ENCODE measurements at places on chromosomes 3 and 15. TPM values are rescaled to one million over a fixed set of nuclear protein-coding genes. Genes with fewer than 3 reads are reported as not detected.
A peak's percentile ranks its signal among the peaks of the same experiment; 100 is the strongest.

- DNase-seq: no peak
Observed at GRCh38 chr3:118980832-118981231, 53.8 kb downstream of the IGSF11 start.

DNA sequence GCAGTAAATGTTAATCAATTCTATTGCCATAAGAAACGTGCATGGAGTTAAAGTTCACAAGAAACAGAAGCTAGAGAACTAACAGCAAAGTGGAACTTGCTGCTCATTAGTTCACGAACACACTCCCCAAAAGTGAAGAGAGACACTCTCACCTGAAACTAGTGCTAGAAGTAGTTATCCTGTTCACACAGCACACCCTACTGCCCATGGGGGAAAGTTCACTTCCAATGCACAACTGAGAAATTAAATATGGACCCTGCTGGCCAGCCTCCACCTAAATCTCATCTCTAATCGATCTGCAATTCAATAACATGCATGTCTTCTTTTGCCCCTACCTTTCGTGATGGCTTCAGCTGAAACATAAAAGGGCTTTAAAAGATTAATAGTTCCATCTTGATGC lies 39.4 kb upstream of the FRMD4B start:
- peak; percentile 45 for DNase-seq

Gene RFT1
- 34.7 TPM for total RNA-seq

Gene RNF168
- total RNA-seq: 38.1 TPM

- no peak for DNase-seq
Observed at GRCh38 chr15:49715211-49715610, 94.4 kb downstream of the DTWD1 start.

DNA sequence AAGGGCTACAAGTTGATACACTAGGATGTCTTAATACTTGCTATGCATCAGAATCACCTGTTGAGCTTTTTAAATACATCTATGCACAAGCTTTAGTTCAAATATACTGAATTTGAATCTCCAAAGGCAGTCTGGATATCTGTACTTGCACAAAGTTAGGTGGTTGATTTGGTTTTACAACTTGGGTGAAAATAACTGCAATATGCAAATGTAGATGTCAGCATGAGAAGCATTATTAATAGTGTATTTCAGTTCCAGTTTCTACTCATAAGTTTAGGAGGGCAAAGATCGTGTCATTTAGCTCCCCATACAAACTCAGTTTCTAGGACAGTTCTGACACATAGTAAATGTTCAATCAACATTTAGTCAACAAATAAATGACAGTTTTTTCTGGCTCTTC lies 25.6 kb downstream of the IQCB1 start:
- DNase-seq: peak; percentile 77

DNA sequence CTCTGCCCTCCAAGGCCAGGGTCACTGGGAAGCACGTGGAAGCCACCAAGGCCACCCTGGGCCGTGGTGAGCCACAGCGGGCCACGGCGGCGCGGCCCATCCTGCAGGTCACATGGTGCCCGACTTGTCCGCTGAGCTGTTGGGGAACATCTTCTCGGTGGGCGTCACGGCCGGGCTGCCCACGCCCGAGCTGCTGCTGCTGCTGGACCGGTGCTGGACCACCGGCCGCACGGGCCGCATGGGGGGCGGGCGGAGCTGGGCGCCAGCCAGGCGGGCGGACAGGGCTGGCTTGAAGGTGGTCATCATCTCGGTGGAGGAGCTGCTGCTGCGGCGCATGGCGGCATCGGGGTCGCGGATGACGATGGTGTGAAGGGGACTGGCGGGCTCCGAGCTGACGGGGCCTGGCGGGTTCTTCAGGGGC lies 22.1 kb upstream of the RAD18 start:
- no peak for DNase-seq

- DNase-seq: no peak
Observed at GRCh38 chr3:174100744-174101143, 703.2 kb downstream of the NLGN1 start.

Measured in OCI-LY7 (cell line).